RCC 7860 (cell line): ENCODE measurements at places on chromosomes 16 and 17.

DNA sequence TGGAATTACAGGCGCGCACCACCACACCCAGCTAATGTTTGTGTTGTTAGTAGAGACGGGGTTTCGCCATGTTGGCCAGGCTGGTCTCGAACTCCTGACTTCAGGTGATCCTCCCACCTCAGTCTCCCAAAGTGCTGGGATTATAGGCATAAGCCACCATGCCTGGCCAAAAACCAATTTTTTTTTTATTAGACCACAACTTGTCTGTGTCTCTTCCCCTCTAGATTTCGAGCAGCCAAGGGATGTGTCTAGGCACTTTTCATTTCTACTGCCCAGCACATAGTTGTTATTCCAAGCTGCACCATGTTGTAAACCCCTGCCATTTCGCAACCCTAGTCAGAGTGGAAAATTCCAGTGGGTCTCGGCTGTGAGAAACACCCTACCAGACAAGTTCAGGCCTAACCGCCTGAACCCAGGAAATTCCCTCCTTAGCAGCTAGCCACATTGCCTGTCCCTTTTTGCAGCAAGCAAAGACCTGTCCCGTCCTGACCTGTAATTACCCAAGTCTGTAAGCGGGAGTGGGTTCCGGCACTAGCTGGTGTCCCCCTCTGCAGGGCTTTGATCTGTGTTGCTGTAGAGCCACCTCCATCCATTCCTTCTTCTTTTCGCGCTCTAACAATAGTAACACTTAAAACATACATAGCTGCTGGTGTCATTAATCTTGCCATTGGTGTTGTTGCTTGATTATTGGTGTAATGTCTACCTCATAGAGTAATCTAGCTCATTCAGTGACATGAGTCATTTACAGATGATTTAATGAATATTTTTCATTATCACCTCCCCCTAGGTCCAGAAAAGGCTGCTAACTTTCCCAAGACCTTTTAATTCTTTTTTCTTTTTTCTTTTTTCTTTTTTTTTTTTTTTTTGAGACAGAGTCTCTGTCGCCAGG, 77.3 kb upstream of the ATF7IP2 start:
- no peak for DNase-seq

- no peak for DNase-seq
These were observed 48.5 kb downstream of the CRISPLD2 start for GRCh38 chr16:84868328-84868727.

GRCh38 chr16:53024045-53024444, 28.7 kb downstream of the CHD9NB start:
- no peak for DNase-seq

DNA sequence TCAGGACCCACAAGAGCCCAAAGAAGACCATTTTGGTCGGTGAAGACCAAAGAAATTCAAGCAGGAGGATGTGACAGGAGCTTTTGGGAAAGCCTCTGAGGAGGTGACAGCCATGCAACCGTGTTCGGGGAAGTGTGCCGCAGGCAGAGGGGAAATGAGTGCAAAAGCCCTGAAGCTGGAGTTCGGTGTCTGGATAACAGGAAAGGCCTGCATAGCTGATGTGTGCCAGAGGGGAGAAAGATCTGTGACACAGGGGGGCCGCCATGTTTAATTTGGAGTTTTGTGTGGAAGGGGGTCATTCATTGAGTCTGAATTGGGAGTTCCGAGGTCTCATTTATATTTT, 870 bp upstream of the ZC3H7A start:
- no peak for DNase-seq

DNA sequence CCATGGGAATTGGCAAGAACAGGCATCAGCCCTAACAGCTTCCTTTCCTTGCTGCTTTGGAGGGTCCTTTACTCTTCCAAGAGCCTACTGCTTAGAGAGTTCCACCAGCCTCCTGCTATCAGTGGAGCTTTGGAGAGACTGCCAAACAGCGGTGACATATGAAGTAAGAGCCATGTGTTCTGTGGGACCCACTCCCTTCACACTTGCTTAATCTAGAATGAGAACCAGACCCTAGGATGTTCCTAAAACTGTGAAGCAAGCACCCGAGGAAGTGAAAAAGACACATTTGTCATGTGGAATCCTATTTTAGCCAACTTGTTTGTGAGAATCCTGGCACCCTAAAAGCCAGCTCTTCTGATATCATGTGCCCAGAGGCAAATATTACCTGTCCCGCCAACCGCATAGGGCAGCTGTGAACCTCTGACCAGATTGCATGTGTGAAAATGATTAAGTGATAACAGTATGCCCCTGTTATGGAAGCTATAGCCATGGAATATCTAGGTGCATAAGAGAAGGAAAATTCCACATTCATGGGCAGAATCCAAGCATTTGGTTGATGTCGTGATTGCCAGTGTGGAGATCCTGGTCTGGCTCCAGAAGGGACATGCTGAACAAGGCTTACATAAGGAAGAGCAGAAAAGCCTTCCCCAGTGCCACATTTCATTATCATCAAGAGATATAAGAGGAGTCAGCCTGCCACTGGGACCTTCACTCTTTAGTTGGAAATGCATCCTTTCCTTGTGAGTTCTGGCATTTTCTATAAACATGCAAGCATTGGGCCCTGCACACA, 18.7 kb downstream of the RCVRN start:
- DNase-seq: no peak

GRCh38 chr16:85469929-85470590, 143.1 kb upstream of the GSE1 start:
- DNase-seq: no peak

- peak; percentile 82 for DNase-seq
These were observed 4.1 kb downstream of the ZNF688 start for GRCh38 chr16:30567160-30567990.

- DNase-seq: no peak
These were observed 1.3 kb downstream of the TUBB3 start for GRCh38 chr16:89924297-89924924.

GRCh38 chr17:15502369-15503112, 35.1 kb upstream of the CDRT4 start:
- DNase-seq: peak; percentile 36
